ENCODE measurements at places on chromosomes 12 and 14.

GRCh38 chr12:49866859-49867569, 24.1 kb upstream of the BCDIN3D start:
- peak; percentile 60 for DNase-seq

DNA sequence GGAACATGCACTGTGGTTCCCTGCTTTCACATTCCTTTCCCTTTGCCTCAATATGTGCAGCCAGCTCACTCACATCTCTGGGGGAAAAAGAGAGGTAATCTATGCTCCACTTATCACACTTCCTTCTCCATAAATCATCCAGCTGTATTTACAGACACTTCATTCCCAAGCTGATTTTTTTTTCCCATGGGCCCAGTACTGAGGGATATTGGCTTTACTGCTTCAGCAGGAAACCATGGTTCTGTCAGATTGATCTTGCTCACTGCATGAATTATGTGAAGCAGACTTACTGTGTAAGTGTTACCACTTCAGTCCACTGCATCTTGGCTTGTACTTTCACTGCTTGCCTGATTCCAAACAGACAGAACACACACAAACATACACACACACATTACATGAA, 555.6 kb downstream of the CCER1 start:
- DNase-seq = no peak

DNA sequence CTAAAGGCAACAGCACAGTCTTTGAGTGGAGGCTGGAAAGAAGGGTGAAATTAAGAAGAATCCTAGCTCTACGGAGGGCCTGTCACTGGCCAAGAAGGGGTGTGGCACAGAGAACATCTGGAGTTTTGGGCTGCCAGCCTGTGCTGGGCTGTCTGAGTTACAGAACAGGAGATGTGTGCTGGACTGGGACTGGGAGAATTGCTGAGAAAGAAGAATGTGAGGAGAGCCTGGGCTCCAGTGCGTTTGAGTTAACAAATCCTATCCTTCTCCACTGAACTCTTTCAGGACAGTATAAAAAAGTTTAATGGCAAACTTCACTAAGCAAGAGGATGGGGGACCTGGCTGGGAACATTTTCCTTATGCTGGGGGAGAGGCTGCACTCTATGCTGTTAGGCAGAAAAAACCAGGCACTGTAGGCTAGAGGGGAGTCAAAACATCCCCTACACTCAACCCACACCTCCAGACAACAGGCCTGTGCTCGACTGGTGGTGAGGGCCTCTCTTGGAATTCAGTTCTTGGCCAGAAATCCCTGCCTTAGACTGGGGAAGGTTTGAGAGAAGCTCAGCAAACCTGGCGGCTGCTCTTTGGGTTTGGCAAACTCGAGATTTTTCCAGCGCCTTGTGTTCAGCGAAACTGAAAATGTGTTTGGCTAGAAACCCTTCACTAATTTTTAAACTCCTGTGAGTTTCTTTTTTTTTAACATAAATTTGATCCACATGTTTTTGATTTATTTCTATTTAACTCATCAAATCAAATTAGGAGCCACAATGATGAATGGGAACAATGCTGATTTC, 217.3 kb downstream of the MON2 start:
- DNase-seq = no peak

- DNase-seq = no peak
Observed at GRCh38 chr14:65208548-65208947, 106.2 kb upstream of the MAX start.

- DNase-seq = no peak
Observed at GRCh38 chr12:45464699-45465098, 248.8 kb downstream of the ANO6 start.

- DNase-seq = no peak
Observed at GRCh38 chr12:131583090-131583712, 127.7 kb upstream of the SFSWAP start.

DNA sequence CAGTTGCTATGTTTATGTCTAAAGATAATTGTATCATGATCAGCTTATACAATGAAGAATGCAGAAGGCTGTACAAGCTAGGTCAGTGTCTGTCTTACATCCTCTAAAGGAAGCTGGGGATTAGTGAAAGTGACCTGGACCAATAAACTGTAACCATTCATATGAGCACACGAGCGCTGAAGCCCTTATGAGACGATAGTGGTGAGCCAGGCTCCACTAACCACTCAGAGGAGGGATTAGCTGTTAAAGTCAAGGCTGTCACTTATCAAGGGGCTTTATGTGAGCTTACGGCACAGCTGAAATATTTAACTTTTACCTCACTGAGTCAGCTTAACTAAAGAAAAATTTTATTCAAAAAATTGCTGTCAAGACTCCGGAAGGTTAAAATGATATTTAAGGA, 30.3 kb downstream of the NDUFA12 start:
- no peak for DNase-seq

- no peak for DNase-seq
Observed at GRCh38 chr12:47610686-47611252, 95.1 kb downstream of the RPAP3 start.

DNA sequence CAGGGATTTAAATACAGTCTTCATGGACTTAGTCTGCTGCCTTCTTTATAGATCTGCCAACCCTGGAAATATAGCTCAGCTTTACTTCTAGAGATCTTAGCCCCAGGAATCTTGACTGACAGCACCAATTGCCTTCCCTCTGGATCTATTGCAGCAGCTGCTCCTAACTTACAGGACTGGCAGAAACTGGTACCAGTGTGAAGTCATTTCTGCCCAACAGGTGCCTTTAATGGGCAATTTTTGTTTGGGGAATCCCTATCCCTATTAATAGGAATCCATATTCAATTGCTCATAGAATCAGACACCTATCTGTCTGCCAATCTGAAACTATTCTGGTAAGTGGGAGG, 27.2 kb downstream of the SPX start:
- no peak for DNase-seq

GRCh38 chr12:49696723-49697122, 10.5 kb downstream of the FMNL3 start:
- no peak for DNase-seq

DNA sequence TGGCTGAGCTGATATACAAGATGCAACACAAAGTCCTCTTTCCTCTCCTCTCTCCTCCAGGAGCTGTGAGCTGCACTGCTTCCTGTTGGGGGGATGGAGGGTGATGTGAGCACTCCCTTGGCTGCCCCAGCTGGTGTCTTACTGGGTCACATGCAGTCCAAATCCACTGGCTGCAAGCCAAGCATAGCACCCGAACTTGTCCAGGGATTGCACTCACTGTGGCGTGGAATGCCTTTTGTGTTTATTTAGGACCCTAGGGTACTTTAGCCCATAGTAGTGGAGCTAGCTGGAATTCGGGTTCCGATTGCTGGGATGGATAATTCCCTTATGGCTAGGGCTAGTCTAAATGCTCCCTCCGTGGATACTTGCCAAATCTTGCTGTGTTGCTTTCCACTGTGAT, 424.9 kb upstream of the SYT1 start:
- DNase-seq = no peak

DNA sequence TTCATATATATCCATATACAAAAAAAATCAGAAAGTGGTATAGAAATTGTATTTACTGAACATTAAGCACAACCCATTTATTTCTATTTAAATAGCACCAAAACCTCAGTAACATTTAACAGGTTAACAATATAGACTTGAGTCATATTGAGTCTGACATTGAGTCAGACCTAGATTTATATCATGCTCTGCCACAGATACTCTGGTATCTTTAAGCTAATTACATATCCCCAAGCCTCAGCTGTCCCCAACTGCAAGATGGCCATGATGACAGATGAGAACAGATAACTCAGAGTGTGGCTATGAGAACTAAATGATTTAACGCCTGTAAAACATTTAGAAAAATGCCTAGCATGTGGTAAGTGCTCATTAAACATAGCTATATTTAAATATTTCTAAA, 40.3 kb downstream of the IFNG start:
- no peak for DNase-seq

DNA sequence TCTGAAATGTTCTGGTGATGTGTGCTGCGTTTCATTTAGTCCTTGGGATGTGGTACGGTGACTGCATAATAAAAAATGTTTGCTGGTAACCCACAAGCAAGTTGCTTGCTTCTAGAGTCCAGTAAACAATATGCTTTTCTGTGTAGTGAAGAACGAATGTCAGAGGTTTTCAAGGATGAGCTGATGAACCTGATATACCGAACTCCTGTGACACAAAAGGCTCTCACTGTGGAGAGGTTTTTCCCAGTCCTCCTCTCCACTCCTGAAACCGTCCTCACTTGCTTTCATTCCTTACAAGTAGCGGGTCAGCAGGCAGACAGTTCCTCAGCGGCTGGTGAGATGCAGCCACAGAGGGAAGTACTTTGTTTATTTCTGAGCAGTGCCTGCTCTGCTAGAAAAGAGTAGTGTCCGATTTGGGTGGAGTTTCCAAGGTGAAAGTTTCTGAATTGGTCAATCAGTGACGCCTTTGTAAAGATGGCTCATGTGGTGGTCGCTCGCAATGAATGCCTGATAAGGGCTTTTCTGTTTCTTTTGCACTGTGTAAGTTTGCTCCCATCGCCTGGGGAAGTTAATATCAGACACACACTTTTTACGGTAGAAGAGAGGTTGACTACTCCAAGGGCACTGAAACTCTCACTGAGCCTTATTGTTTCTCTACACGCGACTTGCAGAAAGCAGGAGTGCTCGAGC, 3.0 kb downstream of the ETV6 start:
- DNase-seq = no peak

DNA sequence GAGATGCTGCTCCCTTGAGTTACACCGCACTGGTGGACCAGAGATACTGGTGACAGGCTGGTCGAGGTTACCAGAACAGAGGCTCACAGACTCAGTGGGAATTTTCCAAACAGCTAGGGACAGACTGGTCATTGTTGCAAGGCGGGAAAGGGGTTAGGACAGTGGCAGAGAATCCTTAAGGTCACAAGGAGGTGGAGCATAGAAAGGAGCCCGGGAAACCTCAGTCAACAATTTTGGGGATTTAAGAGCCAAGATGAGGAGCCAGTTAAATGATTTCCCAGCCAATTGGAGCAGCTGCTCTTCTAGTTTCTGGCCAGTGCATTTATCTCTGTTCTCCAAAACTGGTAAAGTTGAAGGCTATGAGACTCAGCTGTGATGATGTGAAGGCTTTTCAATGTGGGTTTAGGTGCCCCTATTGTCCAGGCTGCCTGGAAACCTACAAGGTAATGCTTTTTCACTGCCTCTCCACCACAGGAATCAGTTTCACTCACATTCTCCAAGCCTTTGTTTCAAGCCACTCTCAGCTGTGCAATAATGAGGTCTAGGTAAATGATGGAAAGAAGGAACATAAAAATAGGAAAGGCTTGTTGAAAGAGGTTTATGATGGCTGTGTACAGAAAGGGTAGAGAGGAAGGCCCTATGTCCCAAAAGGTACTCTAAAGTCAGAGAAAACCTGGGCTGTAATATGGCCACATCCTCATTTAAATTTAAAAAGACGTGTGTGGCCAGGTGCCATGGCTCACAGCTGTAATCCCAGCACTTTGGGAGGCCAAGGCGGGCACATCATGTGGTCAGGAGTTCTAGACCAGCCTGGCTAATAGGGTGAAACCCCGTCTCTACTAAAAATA, 7.0 kb upstream of the TNS2 start:
- DNase-seq = no peak

DNA sequence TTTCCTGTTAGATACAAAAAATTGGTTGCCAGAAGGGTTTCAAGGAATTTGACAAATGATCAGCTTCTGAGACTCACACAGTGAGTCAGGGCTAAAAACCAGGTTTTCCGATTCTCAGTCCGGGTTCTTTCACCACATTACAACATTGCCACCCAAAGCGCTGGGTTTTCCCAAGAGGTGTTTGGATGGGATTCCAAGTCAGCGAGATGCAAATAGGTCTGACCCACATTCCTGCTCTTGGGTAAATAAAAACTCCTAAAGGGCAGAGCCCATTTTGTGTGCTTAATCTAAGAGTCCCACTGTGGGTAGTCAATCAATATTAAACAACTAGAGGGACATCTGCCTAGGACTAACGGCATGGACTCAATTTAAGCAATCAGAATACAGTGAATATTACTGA, 5.4 kb upstream of the RIC8B start:
- DNase-seq = no peak

- DNase-seq = no peak
Observed at GRCh38 chr12:68854554-68854953, 46.6 kb downstream of the MDM2 start.

- no peak for DNase-seq
Observed at GRCh38 chr12:124481772-124482566, 85.4 kb downstream of the NCOR2 start.

DNA sequence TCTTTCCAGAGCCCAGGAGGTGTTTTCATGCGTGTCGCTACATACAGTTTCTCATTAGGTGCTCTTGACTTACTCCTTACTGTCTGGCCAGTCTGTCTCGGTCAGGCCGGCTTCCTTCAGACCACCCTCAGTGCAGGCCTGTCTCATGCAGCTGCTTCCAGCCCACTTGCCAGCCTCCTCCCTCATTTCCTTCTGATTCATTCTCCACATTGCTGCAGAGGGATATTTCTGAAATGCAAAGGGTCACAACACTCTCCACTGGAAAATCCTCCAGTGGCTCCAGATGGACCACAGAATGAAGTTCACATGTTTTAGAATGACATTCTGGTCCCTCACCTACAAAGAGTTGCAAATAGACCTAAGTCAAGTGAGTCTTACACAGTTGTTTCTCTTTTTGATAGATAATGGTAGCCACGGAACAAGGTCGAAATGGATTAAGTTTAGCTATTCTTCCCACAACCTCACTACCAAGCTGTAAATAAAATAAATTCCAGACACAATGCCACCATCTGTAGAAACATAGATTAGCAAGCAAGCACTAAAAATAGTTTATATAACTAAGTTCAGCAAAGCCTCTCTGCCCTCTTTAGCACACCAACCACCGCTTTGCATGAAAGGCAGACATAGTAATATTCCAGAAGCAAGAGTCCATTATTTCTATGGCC, 146.9 kb downstream of the ESR2 start:
- DNase-seq = no peak

- no peak for DNase-seq
Observed at GRCh38 chr14:103509864-103510723, 12.5 kb downstream of the CKB start.

DNA sequence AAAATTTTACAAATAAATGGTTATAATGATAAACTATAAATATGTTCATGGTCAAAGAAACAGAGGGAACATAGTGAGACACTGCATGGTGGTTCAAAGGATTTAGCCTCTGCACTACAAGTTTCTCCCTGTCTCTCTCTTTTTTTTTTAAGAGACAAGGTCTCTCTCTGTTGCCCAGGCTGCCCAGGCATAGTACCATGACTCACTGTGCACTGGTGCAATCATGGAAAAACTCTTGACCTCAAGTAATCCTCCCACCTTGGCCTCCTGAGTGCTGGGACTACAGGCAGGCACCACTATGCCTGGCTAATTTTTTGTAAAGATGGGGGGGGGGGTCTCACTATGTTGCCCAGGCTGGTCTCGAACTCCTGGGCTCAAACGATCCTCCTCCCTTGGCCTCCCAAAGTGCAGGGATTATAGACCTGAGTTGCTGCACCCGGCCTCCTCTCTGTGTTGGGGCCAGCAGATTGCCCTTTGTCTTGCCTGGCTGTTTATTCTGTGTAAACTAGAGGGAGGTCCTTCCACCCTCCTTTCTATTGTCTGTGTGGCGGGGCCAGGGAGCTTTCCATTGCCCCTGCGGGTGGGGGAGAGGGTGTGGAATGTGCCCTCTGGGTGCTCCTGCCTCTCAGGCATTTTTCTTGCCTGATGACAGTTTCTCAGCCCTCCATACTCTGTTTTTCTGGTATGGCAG, 22.1 kb downstream of the MTHFD1 start:
- DNase-seq = no peak

GRCh38 chr12:52915637-52916036, 10.8 kb upstream of the KRT8 start:
- DNase-seq = no peak

GRCh38 chr12:51695241-51696010, 104.4 kb downstream of the SCN8A start:
- no peak for DNase-seq

- no peak for DNase-seq
Observed at GRCh38 chr12:23028158-23028802, 403.3 kb downstream of the ETNK1 start.
